ENCODE measurements at places on chromosomes 12 and 14.

DNA sequence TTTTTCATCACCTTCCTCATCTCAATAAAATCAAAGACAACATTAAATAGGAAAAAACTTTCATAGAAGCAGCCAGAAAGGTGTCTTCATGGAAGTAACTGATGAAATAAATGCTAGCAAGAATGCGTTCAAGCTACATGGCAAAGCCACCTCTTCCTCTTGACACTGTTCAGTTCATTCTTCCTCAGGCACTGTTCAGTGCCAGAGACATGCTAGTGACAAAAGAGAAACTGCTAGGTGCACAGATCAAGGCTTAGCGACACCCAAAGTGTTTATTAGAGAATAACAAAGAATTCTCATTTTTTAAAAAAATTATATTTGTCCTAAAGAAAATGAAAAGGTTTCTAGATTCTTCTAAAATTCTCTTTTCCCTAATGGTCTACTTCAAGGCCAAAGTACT, 7.2 kb downstream of the SLC11A2 start:
- DNase-seq, result no peak

- DNase-seq, result no peak
Measured at GRCh38 chr12:42741091-42741490, 151.5 kb upstream of the PRICKLE1 start.

GRCh38 chr12:57107456-57108155, 3.6 kb downstream of the STAT6 start:
- DNase-seq, result no peak

DNA sequence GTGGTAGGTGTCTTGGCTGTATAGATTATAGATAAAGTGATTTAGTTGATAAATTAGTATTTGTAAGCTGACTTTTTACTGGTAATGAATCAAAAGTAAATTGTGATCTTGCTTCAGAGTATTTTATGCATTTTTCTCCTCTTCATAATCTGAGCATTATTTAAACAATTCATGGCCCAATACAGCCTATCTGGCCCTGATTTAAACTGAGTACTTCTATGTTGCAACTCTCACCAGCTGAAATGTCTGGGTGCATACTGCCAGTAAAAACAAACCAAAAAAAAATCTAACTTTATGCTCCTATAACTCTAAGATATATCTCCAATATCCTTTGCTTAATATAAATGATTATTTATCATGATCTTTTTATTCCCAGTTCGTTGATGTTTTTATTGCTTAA, 86.6 kb downstream of the MIA2 start:
- no peak for DNase-seq

DNA sequence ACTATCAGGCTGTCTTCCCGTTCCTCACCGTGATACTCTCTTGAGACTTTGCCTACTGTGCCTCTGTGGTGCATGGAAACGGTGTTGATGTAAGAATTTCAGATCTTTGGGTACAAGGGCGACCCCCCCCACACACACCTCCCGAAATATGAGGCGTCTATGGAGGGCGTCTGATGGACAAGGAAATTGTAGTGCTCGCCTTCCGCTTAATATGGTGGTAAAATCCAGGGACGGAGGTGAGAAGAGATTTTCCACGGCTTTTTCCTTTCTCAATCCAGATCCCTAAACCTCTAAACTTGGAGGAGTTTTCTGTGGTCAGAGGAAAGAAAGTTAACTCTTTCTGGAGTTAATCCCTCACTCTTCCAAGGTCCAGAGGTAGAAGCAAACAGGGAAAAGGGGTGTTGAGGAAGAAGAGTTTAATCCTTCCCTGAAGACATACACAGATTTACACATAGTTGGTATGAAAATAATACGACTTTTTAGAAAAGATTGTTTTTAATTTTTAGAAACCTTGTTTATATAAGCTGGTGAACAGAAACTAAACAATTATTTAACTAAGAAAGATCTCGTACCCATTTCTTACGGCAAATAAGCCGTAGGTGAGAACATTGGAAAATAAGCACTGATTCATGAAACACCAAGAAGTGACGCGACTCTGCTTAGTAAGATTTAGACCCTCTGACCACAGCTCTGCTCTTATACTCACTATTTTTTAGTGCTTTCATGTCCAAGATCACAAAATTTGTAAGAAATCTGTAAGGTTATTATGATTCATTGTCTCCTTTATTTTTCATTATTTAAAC, 23.1 kb upstream of the RNASE12 start:
- no peak for DNase-seq

- DNase-seq, result peak; percentile 28
Measured at GRCh38 chr12:89707703-89708564, 704 bp downstream of the ATP2B1 start.

DNA sequence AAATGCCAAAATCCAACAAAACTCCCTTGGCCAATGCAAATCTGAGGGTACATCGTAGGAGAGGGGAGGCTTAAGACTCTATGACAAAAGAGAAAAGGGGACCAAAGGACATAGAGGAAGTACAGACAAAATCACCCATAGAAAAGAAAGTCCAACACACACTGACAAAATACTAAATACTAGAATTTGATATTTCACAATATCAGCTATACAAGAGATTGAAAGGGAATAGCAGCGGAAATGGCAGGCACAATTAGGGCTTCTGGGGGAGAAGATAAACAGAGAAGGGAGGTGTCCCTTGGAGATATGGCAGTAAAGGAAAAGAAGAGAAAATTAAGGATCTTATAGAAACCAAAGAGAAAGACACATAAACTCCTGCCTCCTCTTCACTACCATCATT, 29.0 kb downstream of the ATP2B1 start:
- no peak for DNase-seq

DNA sequence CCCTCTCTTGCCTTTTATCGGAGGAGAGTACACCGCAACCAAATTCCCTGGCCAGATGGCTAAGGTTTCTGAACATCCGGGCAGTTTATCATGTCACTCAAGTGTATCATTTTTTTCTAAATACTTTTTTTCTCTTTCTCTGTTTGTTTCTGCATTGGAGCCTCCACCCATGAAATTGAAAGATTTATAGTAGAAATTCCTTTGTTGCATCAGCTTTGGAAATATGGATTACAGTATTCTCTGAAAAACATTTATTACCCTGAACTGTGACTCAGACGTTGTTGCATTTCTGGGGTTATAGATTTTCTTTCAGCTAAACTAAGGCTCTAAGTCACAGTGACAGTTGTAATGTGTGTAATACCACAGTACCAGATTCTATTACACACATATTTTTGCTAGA, 187.0 kb downstream of the SPTSSA start:
- no peak for DNase-seq

DNA sequence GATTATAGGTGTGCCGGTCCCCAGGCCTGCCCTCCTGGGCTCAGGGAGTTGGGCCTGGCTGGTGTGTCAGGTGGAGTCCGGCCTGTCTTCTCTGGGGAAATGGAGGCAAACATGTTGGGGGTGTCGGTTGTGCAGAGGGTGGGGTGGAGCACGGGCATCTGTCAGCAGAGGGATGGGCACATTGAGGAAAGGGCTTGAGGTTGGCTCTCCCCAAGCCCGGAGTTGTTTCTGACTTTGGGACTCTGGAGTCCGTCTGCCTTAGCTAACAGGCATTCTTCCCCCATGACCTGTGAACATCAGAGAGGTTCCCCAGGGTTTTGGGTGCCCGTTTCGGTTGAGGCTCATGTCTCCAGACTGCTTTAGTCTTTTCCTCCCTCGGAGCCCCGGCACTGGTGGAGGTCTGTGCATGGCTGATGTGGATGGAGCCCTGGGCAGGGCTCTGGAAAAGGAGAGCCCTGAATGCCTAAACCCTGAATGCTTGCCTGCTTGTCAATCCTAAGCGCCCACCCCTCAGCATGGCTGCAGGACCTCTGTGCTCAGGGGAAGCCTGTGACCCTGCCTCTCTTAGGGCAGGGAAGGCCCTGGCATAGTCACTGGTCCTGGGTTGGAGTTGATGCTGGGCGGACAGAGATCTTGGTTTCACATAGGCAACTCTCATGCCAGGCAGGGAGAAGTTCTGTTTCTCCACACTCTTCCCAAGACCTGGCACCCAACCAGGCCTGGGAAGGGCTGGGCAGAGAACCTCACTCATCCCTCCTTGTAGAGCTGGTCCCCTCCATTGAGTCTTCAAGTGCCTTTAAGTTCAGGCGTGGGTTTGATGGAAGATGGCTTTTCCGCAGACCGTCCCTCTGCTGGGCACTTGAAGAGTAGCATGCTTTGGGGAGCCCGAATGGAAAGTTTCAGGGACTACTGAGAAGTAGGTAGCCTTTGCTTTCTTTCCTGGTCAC, 12.9 kb downstream of the NYNRIN start:
- no peak for DNase-seq

GRCh38 chr12:91142221-91142631, 30.9 kb upstream of the LUM start:
- no peak for DNase-seq

DNA sequence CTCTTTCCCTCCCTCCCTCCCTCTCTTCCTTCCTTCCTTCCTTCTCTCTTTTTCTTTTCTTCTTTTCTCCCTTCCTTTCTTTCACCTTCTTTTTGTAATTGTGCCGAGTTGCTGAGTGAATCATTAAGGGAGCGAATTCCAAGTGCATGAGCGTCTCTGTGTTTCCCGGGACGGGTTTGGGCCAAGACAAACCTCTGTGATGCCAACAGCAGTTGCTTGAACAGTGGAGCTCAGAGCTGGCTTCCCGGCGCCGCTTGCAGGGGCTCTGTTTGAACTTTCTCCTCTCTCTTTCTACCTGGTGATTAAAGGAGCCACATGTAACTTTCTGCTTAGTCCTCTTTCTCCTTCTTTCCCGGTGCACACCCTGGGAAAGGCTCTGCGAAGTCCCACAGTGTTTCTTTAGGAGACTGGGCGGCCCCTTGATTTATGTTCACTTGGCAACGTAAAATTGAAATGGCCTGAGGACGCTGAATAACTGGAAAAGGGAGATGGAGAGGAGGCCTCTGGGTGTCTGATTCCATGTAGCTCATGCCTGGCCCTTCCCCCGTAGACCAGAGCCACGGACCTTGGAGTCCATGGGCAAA, 33.7 kb upstream of the MAP1LC3B2 start:
- DNase-seq, result peak; percentile 82

- DNase-seq, result no peak
Measured at GRCh38 chr12:269191-269590, 6.6 kb upstream of the SLC6A13 start.

DNA sequence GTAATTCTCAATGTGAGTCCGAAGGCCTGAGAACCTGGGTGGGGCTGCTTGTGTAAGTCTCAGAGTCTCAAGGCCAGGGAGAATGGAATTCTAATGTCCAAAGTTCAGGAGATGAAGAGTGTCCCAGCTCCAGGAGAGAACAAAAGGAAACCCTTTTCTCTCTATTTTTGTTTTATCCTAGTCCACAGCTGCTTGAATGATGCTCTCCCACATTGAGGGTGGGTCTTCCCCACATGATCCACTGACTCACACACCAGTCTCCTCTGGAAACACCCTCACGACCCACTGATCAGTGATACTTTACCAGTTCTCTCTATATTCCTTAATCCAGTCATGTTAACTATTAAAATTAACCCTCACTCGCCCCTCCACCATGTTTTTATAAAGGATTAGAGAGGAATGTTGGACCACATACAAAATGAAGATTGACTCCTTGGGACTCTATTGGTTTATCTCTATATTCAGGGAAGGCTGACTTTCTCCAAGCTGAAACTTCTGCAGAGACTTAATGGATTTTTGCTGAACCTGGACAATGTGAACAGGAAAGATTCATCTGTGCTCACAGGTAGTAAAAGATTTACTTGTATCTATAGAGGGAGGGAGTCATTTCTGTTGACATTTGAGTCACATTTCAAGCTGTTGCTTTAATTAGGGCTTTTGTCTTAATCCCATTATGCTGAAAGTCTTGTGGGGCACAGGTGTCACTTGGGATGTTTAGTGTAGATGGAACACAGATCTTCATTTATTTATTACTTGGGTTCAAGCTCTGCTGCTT, 1061.0 kb upstream of the TMEM132C start:
- no peak for DNase-seq

DNA sequence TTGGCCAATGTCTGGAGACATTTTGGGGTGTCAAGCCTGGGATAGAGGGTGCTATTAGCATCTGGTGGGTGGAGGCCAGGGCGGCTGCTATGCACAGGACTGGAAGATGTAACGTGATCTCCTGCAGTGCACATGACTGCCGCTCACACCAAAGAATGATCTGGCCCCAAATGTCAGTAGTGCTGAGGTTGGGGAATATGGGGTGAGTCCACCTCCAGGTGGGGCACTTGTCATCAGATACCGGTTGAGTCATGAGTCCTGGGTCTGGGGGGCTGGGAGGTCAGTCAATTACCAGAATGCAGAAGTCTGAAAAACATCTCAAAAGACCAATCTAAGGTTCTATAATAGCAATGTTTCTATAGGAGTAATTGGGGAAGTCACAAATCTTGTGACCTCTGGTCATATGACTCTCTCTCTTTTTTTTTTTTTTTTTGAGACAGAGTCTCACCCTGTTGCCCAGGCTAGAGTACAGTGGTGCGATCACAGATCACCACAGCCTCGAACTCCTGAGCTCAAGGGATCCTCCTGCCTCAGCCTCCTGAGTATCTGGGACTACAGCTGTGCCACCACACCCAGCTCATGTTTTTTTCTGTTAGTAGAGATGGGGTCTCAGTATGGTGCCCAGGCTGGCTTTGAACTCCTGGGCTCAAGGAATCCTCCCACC, 6.0 kb upstream of the SDSL start:
- peak; percentile 56 for DNase-seq

DNA sequence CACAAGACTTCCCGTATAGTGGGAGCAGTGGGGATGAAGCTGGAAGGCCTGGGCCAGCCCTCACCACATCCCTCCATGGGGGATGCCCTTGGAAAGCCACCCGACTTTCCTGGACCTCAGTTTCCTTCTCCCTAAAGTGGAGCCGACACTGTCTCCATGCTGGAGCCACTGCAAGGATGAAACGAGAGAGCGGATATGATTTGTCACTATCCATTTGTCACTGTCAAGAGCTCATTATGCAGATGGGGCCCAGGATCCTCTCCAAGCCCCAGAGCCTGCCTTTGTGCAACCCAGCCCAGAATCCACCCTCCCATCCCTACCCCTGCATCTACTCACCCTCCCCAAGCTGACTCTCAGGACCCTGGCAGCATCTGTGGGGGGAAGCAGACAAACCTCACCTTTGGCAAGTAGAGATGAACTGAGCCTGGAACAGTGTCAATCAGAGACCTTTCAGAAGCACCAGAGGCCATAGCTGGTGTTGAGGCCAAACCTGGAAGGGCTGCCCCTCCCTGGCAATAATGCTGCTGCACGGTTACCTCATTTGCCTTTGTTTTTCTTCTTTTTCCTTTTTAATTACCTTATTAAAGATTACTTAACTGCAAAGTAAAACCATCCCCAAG, 287.7 kb upstream of the RTL1 start:
- no peak for DNase-seq

Measured in tibial artery (tissue), 4 donors.